ENCODE measurements at places on chromosomes 6 and 20.

DNA sequence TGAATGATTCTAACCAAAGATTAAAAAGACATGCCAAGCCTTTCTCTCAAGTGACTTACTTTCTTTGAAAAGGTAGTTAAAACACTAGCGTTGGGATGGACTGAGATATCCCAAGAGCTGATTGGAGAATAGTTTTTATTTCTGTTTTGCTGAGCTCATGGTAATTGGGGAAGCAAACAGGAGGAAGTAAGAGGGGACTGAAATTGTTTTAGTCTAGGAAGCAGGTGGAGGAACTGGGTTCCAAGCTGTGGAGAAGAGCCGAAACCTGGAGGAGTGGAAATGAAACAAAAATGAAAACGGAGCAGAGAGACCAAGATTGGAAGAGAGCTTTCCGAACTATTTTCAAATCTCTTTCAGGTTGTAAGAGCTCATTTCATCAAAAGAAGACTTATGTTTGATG, 59.9 kb upstream of the TENT5A start:
- no peak for DNase-seq

- no peak for DNase-seq
These were observed 37.1 kb downstream of the KIF25 start for GRCh38 chr6:168034537-168034936.

GRCh38 chr6:119306396-119306968, 43.1 kb downstream of the MAN1A1 start:
- DNase-seq = no peak

DNA sequence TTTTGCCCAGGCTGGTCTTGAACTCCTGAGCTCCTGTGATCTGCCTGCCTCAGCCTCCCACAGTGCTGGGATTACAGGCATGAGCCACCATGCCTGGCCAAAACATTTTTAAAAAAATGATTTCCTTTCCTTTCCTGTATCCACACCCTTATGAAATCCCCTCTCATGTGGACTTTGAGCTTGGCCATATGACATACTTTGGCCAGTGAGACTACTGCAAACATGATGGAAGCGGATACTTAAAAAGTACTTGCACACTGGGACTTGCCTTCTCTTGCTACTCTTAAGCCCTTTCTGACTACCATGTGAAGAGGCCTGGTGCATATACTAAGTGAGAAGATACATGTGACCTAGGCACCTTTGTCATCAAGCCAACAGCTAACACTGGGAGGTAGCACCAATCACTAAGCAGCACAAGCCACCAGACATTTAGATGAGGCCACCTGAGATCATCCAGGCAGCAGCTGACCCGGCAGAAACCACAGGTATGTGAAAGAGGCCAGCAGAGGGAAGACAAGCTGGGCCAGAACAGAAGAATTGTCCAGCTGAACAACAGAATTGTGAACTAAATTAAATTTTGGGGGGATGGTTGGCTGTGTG, 78.5 kb upstream of the HDAC2 start:
- DNase-seq = no peak

- DNase-seq = no peak
These were observed 5.7 kb downstream of the NRSN1 start for GRCh38 chr6:24131751-24132150.

GRCh38 chr6:26473758-26474438, 16.1 kb downstream of the BTN2A1 start:
- peak; percentile 83 for DNase-seq

DNA sequence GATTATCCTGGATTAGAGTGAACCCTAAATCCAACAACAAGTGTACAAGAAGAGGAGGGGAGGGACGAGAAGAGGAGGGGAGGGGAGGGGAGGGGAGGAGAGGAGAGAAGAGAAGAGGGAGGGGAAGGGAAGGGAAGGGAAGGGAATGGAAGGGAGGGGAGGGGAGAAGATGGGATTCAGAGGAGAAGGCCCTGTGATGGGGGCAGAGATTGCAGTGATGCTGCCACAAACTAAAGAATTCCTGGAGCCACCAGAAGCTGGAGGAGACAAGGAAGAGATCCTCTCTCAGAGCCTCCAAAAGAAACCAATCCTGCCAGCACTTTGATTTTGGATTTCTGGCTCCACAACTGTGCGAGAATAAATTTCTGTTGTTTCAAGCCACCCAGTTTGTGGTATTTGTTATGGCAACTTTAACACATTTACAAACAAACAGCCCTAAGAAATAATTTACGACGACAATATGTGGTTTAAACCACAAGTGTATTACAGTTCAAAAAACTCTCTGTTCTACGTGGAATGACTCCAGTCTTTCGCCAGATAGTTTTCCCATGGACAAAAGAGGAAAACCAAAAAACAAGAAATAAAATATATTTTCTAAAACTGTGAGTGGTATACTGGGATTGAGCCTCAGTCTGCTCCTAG, 235.4 kb downstream of the HDGFL1 start:
- no peak for DNase-seq

GRCh38 chr6:56434606-56435005, 187.2 kb upstream of the COL21A1 start:
- DNase-seq = no peak

GRCh38 chr20:46709459-46710152, at the start of gene SLC2A10:
TSS of gene SLC2A10 (plus strand) at chr20:46709649. CDS start at chr20:46709737, 88 bp downstream.
- DNase-seq = no peak

- DNase-seq = no peak
These were observed 1234.7 kb upstream of the GJE1 start for GRCh38 chr6:140897804-140898573.

DNA sequence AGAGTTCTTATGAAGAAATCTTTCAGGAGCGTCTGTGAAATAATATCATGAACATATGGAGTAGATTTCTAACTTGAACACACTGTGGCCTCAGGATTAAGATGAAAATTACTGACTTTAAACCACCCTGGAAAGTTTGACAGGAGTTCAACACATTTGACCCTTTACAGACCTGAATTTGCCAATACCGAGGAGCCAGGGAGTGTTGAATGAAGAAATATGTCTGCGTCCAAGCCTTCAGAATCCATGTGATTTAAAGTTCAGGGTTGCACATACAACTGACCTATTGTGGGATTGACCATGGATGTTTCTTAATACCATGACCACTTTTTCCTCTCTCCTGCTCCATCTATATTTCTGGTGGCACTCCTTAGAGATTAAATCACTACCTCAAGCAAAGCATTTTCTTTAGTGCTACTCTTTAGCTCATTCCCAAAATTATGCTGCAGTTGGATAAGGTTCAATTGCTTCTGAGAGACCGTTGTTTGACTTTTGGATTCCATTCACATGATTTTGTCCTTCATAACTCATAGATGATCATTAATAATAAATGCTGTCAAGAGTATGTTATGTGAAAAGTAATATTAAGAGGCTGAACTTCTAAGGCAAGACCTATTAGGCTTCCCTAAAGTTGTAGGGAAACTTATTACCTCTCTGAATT, 57.4 kb downstream of the PRL start:
- no peak for DNase-seq

DNA sequence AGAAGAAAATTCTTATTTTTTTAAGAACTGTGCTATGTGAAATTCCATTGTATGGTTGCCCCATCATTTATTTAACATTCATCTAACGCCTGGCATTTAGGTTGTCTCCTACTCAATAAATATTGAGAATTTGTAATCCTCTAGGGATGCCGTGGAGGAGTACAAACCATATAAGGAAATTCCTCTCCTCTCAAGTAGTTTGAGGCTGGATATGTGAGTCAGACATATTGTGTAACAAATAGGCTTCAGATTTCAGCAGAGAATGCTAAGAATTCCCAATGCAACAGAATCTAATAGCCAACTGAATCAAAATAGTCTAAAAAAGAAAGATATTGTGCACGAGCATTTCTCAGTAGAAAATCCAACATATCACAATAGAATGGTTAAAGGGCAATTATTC, 174.7 kb downstream of the OTOR start:
- DNase-seq = peak; percentile 50

DNA sequence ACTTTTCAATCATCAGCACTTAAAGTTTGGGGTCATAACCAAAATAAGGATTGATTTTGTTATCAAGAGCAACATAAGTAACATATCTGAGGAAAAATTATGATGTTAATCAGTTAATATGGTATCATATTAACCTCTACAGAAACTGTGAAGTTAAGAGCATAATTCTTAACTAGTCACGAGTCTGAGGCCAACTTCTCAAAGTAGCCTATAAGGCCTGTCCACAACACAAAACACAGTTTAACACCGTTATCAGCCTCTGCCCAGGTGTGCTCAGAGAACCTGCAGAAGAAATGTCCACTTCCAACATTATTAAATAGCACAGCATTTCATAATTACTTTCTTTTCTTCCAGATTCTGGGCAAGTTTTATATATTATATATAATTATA, 1.1 kb downstream of the STX7 start:
- DNase-seq = no peak

DNA sequence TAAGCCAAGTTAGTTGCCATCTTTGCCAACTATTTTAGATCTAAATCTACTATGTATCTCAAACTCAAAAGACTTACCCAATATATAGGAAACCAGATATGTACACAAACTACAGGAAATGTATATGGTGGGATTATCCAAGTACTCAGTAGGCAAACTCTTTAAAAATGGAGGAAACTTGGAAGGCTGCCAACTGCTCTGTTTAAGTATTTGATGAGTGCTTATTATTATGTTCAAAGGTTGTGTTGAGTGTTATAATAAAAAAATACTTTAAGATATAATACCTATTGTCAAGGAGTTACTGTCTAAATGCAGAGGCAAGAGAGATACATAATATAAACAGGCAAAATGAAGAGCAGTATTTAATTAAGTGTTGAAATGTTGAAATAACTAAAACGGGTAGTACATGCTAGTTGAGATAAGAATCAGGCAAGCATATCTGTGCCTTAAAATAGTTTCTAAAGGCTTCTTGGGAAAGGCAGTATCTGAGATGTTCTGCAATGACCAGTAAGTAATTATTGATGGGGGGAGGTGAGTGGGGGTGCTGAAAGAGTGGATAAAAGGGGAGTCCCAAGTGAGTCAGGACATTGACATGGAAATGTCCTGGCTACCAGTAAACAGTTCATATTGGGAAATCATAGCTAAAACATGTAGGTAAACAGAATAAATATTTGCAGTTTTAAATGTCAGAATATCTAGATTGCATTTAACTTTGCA, 6.5 kb upstream of the DST start:
- DNase-seq = no peak

- DNase-seq = no peak
These were observed 52.2 kb upstream of the UNC93A start for GRCh38 chr6:167238694-167239467.

DNA sequence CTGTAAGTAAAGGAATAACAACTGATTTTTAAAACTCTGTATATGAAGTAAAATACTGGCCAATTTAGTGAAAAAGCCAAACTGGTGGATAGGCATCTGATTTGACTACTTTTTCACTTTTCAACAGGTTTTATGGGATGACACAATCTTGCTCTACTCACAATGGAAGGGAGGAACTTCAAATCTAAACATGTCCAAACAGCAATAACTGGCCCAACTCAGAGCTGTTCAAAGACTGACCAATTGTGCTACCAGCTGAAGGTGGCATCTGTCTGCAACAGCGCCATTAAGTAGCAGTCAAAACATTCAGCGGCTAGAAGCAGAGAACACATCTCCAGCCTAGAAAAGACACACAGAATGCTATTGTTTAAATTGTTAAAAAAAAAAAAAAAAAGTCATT, 44.6 kb downstream of the SESN1 start:
- DNase-seq = no peak

GRCh38 chr20:14672066-14672465, 334.7 kb upstream of the FLRT3 start:
- DNase-seq = no peak

- DNase-seq = no peak
These were observed 83.0 kb downstream of the YTHDF1 start for GRCh38 chr20:63132715-63133471.

- no peak for DNase-seq
These were observed 47.9 kb downstream of the BTBD3 start for GRCh38 chr20:11965602-11966001.

GRCh38 chr20:34705397-34706301, 1.5 kb downstream of the TP53INP2 start:
- no peak for DNase-seq

DNA sequence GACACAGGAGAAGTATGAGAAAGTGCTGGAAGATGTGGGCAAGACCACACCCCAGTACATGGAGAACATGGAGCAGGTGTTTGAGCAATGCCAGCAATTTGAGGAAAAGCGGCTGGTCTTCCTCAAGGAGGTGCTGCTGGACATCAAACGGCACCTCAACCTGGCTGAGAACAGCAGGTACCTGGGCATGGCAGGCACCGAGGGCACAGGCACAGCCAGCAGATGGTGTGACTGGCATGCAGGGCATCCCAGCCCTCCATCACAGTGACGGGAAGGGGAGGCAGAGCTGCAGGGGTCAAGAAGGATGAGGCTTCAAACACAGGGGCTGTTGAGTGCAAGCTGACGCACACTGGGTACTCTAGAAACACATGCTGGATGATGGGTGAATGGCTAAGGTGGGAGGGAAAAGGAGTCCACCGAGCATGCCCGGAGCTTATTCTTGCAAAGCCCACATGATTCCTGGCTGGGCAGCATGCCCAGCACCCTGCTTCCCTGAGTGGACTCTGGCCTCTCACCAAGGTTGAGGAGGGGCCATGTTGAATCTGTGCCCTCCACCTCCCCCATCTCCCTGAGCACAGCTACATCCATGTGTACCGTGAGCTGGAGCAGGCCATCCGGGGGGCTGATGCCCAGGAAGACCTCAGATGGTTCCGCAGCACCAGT, 26.3 kb downstream of the SPDEF start:
- DNase-seq = no peak

GRCh38 chr20:49712996-49713752, 504 bp downstream of the B4GALT5 start:
- no peak for DNase-seq

DNA sequence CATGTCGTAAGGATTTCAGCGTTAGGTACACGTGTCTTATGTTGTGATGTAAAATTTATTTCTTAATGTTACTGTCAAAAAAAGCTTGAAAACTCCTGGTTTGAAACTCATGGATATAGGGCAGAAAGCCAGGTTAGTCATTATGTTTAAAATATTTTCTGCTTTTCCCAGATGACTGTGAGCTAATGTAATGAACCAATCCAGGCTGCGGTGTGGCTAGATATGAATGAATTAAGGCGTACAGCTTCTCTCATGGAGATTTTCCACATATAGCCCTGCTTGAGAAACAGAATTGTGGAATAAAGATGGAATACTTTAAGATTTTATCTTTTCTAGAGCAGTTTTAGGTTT, 80.3 kb upstream of the STMND1 start:
- no peak for DNase-seq

GRCh38 chr6:138666636-138667035, 106.9 kb upstream of the CCDC28A start:
- DNase-seq = no peak

All from smooth muscle cell of the brain vasculature (primary cell).